ENCODE measurements at places on chromosomes 2 and 18.

DNA sequence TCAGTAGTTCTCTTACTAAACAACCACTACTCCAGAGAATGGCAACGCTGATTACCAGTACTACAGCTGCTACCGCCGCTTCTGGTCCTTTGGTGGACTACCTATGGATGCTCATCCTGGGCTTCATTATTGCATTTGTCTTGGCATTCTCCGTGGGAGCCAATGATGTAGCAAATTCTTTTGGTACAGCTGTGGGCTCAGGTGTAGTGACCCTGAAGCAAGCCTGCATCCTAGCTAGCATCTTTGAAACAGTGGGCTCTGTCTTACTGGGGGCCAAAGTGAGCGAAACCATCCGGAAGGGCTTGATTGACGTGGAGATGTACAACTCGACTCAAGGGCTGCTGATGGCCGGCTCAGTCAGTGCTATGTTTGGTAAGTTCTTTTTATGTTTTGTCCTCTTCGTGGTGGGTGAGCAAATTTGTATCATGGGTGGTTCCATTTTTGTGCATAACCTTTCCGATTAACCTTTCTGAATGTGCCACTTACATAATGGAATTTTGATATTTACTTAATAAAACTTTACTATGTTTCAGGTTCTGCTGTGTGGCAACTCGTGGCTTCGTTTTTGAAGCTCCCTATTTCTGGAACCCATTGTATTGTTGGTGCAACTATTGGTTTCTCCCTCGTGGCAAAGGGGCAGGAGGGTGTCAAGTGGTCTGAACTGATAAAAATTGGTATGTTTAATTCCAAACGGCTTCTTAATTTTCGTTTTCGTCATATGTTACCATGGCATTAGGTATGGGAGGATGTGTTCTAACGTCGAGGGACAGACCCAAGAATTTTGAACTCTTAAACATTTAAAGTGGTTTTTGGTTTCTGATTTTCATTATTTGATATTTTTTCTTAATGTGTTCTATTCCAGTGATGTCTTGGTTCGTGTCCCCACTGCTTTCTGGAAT, 1.3 kb downstream of the SLC20A1 start:
- DNase-seq: no peak

GRCh38 chr2:84942964-84943421, 28.0 kb upstream of the KCMF1 start:
- no peak for DNase-seq

GRCh38 chr2:67792681-67793091, 270.1 kb downstream of the C1D start:
- DNase-seq: no peak

- no peak for DNase-seq
These were observed 16.0 kb downstream of the ASPRV1 start for GRCh38 chr2:69945441-69945840.

DNA sequence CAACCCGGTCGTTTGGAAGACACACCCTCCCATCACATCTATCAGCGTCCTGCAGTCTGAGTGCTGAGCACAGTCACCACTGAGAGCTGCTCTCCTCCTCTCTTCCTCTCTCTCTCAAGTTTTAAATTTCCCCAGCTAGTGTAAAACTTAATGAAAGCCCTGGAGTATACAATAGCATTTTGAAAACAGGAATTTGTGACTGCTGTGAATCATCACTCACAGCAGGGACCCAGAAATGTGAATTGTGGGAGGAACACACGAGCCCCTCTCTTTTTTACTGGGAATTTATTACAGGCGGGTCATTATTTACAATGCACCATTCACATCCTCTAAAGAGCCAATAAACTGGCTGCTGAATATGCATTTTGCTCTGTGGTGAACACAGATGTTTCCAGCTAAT, 185.0 kb upstream of the SMIM21 start:
- DNase-seq: no peak

DNA sequence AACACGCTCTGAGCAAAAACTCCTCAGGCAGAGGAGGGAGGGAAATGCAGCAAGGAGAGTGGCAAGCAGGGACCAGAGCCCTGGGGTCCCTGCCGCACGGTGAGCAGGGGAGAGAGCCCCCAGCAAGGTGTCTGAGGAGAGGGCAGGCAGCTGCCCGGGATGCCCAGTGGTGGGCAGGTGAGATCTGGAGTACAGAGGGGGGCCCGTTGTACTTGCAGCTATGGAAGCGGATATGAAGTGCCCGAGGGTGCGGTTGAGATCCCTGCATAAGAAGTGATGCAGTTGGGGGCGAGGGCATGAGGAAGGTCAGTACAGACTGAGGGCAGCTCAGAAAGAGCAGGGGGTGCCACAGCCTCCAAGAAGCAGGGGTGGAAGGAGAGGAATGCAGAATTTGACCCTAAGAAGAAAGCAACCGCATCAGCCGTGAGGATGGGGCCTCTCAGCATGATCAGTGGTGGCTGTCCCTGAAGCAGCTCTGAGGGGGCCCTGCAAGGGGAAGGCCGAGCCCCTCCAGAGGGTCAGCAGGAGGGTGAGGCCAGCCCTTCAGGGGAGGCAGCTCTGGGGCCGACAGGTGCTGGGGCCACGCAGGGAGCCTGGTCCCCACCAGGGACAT, 29.4 kb downstream of the MTERF4 start:
- DNase-seq: no peak

DNA sequence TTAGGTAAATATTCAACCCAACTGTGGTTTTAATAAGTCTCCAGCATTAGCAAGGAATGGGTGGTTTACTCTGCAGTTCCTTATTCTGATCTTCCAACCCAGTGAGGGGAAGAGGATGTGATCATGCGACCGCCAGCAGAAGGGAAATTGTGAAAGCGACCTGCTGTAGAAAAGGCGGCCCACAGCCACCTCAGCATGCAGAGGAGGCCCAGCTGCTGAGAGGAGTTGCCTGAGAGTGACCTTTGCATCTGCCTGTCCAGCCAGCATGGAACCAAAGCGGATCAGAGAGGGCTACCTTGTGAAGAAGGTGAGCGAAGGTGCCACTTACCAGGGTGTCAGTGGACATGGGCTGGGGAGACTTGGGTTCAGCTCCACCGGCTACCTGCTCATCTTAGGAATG, at the start of gene PLEK:
Gene PLEK, plus strand, starts transcription at position 196 of the 400 bp plus-strand sequence. Its CDS starts 70 bp downstream, at position 266.
- DNase-seq: no peak

- DNase-seq: no peak
These were observed 187.1 kb downstream of the ACTR3 start for GRCh38 chr2:114076961-114077360.

DNA sequence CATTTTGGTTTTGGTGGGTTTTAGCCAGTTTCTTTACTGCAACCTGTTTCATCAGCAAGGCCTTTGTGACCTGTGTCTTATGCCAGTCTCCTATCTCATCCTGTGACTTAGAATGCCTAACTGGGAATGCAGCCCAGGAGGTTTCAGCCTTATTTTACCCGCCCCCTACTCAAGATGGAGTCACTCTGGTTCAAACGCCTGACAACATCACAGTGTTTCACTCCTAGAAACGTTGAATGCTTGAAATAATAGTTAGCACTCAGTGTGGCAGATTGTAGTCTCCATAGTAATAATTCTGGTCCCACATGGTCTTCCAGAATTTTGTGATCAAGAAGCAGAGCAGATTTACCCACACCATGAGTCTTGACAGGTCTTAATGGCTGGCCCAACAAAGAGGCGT, 159.0 kb upstream of the TRIB2 start:
- no peak for DNase-seq

GRCh38 chr2:208334230-208334629, 68.2 kb downstream of the PIKFYVE start:
- DNase-seq: no peak

- no peak for DNase-seq
These were observed 50.3 kb upstream of the GREB1L start for GRCh38 chr18:21191596-21192307.

DNA sequence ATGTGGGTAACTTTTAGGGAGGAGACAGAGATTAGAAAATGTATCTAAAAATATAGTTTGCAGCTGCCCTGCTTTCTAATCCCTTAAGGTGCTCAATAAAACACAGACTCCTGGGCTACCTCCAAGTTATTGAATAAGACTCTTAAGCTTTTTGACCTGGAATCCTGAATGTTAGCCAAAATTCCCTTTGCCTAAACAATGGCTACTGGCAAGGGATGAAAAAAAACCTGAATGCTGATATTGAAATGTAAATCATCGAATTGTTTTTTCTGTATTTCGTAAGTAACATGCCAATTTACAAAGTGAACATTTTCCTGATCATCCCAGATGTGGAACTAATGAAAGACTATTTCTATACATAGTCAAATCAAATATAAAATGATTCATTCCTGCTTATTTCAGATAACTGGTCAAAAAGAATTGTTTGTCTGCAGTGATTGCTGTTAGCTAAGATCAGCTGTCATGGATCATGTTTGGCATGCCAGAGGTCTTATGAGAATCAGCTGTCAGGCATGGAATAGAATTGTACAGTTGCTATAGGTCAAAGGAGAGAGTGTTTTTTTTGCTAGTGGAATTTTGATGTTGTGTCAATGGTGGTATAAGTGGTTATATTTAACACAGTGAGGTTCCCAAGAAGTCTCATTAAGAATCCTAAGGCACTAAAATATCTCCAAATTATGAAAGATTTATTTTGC, 363.6 kb upstream of the CWC22 start:
- DNase-seq: no peak

GRCh38 chr2:134254824-134255223, 952 bp downstream of the MGAT5 start:
- DNase-seq: no peak

DNA sequence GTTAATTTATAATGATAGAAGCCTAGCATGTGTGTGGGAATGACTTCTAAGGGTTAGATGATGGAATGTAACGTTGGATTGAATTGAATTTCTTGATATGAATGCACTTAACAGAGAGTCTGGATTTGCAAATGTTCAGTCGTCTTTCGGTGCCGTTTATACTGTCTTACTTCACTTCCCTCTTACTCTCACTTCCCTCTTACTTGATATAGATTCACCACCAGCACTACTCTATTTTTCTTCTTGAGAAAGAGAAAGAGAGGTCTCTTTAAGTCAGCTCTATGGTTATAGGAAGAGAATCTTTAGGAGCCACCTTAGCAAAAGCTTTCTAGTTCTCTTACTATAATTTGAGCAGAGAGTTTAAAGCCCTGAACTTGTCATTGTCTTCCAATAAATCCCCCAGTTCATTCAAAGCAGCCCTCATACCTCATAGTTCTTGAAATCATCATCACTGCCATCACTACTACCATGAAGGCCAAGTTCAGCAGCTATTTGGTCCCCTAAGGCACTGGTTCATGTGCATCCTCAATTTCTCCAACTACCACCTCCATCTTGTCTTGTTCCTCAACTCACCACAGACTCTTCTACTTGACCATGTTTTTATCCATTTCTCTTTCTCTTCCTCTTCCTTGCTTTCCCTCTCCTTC, 501.7 kb upstream of the TCF4 start:
- DNase-seq: no peak

DNA sequence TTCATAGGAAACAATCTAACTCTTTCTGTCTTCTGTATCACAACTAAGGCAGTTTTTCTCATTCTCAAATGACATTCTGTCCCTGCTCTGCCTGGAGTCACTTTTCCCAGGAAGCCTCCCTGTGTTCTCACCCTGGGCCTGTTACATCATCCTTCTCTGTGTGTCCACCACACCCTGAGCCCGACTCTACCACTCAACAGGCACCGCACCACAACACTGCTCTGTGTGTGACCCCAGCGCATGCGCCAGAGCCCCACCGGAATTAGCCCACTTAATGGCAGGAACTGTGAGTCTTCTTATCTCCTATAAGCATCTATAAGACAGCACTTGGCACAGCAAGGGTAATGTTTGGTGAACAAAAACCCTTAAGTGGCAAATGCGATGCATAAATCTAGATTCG, 32.3 kb downstream of the TGFBRAP1 start:
- no peak for DNase-seq

DNA sequence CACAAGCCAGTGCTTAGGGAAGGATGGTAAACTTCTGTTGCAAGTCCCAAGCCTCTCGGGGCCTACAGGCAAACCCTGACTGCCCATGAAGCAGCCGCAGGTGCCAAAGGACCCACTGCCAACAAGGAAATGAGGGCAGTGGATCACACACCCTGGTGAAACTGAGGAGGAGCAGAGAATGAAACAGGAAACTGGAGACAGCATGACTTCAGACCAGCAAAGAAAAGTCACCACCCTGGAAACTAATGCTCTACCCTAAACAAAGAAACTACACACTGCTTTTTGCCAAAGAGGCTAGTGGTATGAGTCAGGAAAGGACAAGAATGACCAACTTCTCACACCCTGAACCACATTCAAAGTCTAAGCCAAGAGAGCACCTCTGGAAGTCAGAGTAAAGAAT, 97.2 kb downstream of the MYO5B start:
- DNase-seq: no peak

GRCh38 chr2:197079832-197080555, 153.5 kb upstream of the PGAP1 start:
- no peak for DNase-seq

- no peak for DNase-seq
These were observed 55.4 kb downstream of the MALT1 start for GRCh38 chr18:58726671-58727070.

- DNase-seq: no peak
These were observed 53.6 kb downstream of the STRN start for GRCh38 chr2:36912695-36913094.

GRCh38 chr2:46241344-46241743, 55.9 kb upstream of the EPAS1 start:
- no peak for DNase-seq

DNA sequence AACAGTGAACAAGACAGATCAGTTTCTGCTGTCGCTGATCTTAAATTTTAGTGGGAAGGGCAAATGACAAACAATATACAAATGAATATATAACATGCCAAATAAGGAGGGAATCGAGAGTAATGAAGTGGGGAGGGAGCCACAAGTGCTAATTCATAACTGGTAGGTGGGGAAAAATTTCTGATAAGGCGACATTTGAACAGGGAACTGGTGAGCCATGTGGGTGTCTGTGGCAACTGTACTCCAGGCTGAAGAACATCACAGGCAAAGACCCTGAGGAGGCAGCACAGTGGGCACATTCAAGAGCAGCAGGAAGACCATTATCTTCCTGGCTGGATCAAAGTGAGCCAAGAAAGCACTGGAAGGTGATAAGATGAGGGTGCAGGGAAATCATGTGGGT, 51.6 kb upstream of the CD28 start:
- DNase-seq: no peak

GRCh38 chr2:235358981-235359471, 134.8 kb upstream of the AGAP1 start:
- no peak for DNase-seq

- no peak for DNase-seq
These were observed 144.8 kb upstream of the NDUFV2 start for GRCh38 chr18:8957731-8958130.

GRCh38 chr2:236525411-236525997, 44.1 kb upstream of the ACKR3 start:
- no peak for DNase-seq

GRCh38 chr2:105744909-105745853, at the start of gene NCK2:
NCK2 (plus strand) TSS chr2:105744912; CDS start chr2:105855064, 110,152 bp downstream.
- no peak for DNase-seq
